ENCODE measurements at places on chromosomes 3 and 15.
A peak's percentile ranks its signal among the peaks of the same experiment; 100 is the strongest.

DNA sequence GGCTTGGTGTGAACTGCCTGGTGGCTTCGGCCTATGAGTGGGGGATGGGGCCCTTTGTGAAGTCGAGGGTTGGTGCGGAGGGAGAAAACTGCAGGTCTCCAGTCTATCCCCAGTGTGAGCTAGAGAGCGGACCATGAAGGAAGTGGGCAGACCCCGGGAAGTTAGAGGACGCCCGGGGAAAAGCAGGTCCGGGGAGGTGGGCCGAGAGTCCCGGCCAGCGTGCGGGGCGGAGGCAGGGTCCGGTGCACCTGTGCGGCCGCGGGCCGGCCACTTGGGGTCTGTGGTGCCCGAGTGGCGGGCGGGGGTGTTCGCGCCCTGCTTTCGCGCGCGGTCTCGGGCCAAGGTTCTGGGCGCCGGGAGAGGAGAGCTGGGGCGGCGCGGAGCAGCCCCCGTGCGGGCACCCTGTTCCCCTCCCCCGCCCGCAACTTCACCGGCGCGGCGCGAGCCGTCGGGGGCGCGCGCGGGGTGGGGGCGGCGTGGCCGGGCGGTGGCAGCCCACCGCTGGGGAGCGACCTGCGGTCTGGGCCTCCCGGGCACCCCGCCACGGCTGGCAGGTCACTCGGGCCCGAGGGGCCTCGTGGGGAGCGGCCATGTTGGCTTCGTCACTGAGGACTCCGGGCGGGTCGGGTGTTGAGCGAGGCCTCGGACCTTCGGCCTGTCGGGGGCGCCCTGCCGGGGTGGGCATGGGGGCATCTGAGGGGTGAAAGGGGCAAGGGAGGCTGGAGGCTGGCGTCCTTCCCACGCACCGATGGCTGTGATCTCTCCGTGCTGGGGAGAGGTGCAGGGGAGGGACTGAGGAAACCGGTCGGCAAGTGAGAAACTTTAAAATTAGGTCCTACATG, 4.8 kb downstream of the UBE2E1 start:
- DNase-seq: peak; percentile 85

GRCh38 chr3:69095636-69096035, 10.9 kb downstream of the ARL6IP5 start:
- no peak for DNase-seq

GRCh38 chr3:127365163-127365798, 77.4 kb upstream of the PRR20G start:
- no peak for DNase-seq

- DNase-seq: no peak
Observed at GRCh38 chr3:113764698-113765097, 17.9 kb downstream of the ATP6V1A start.

GRCh38 chr15:40469776-40470390, 901 bp upstream of the CHST14 start:
- no peak for DNase-seq

DNA sequence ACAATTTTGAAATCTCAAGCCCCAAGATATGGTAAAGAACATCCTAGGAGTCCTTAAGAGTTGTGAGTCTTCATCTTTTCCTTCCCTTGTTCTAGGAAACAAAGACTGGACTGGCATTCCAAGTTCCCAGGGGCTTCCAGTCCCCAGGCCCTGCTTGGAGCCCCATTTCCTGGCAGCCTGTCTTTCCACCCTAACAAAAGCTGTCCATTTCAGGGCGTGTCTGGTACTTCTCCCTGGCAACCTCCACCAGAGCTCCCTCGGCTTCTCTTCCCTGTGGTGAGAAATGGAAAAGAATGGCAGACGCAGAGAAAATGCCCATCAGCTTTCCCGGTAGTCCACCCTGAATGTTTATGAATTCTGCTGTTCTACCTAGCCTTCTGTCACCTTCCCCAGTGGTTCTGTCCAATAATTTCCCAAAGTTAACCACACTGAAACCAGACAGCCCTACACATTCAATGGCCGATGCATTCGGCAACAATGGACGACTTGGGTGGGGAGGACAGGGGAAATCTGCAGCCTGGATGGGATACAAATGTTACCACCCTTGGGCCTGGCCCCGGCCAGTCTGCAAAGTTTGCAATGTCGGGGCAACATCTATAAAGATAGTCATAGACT, 6.8 kb downstream of the RAB6B start:
- DNase-seq: no peak

DNA sequence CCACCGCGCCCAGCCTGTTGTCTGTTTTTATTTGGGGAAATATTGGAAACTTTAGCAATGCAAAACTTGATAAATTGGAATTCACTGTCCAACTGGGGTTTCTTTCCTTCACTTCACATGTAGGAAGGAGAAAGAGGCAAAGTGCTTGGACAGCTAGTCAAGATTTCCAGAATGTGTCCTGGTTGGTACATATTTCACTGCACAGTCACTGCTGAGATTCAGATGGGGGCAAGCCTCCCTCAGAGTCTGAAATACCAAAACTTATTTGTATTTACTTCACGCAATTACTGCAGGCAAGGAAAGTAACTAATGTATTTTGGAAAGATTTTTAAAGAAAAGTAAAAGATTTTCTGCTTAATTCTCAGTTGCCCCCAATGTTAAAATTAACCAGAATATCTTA, 21.0 kb downstream of the LRRC31 start:
- no peak for DNase-seq

Measured in posterior cingulate gyrus (tissue), 11 donors.